Lower leg skin (tissue), 4 donors: ENCODE measurements at places on chromosomes 2 and 18.

GRCh38 chr2:25514043-25514637 lies 159.2 kb downstream of the DTNB start:
- no peak for DNase-seq

GRCh38 chr2:211477537-211478275 lies 921.3 kb downstream of the CPS1 start:
- no peak for DNase-seq

DNA sequence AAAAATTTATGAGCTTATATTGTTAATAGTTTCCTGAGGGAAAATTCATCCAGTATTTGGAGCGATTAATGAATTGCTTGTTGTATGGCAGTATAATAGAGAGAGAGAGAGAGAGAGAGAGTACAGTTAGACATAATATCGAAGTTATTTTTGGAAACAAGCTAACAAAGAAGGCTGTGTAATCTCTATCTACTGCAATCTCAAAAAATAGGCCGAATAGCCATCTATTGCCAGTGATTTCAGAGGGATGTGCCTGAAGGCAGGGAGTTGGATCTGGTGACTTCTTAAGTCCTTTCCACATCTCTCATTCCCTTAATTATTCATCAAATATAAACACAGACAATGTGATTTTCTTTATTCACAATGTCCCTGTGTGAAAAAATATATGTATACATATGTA lies 433.1 kb upstream of the RAB12 start:
- DNase-seq, result no peak

- DNase-seq, result no peak
Measured at GRCh38 chr18:21996351-21996826, 173.0 kb upstream of the GATA6 start.

DNA sequence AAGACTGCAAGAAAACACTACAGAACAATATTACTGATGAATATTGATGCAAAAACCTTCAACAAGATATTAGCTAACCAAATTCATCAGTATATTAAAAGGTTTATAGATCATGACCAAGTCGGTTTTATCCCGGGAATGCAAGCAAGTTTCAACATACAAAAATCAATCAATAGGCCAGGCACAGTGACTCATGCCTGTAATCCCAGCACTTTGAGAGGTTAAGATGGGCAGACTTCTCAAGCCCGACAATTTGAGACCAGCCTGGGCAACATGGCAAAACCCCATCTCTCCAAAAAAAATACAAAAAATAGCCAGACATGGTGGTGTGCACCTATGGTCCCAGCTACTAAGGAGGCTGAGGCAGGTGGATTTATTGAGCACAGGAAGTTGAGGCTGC lies 82.9 kb downstream of the FSIP2 start:
- no peak for DNase-seq

- no peak for DNase-seq
Measured at GRCh38 chr18:59813942-59814341, 85.9 kb upstream of the PMAIP1 start.
